ENCODE measurements at places on chromosomes 4 and X. TPM values are rescaled to one million over a fixed set of nuclear protein-coding genes. Genes with fewer than 3 reads are reported as not detected.

GRCh38 chrX:63441717-63442116 is 90.6 kb upstream of the SPIN4 start:
- no peak for DNase-seq

DNA sequence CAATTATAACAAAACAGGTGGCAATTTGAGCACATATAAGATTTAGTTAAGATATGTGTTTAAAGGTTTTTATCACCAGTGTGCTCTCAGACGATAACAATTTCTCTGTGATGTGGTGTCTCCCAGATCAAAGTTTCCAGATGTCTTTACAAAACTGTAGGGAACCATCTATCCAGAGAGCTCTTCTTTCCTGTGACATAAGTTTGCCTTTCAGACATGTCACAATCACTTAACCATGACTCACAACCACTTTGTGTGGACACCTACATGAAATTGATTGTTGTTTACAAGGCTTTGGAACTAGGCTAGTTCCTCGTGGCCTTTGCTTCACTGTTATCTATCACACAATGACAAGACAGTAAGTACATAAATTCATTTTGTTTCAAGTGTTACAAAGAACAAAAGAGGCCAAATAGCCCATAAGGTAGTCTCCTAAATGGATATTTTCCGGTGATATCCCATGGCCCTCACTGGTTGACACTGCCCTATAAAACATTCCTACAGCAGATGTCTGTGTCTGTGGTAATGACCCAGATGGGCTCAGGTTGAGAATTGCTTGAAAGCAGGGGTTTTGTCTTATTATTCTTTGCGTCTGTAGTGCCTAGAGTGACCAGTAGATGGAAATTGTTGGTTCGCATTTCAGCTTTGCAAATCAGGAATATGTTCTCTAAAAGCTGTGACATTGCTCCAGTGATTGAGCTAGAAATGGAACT is 297.8 kb upstream of the FAM241A start:
- DNase-seq, result no peak

DNA sequence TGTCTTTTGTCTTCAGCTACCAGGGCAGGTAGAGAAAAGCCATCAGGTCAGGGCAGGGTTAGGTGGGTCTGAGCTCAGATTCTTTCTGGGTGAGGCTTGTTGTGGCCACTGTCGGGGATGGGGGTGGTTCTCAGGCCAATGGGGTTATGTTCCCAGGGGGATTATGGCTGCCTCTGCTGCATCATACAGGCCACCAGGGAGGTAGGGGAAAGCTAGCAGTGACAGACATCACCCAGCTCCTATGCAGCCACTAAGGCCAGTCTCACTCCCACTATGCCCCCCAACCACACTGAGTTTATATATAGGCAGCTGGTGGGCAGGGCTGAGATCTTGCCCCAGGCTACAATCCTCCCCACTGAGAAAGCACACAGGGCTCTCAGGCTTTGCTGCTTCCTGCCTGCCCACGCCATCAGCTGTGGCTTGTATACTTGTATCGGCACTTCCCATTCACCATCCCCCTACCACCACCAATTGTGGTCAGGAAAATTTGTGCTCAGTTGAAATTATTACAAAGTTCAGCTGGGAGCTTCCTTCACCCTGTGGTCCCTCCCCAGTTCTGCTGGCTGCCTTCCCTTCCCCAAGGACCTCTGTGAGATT is 72.6 kb upstream of the PTPN13 start:
- DNase-seq, result no peak

DNA sequence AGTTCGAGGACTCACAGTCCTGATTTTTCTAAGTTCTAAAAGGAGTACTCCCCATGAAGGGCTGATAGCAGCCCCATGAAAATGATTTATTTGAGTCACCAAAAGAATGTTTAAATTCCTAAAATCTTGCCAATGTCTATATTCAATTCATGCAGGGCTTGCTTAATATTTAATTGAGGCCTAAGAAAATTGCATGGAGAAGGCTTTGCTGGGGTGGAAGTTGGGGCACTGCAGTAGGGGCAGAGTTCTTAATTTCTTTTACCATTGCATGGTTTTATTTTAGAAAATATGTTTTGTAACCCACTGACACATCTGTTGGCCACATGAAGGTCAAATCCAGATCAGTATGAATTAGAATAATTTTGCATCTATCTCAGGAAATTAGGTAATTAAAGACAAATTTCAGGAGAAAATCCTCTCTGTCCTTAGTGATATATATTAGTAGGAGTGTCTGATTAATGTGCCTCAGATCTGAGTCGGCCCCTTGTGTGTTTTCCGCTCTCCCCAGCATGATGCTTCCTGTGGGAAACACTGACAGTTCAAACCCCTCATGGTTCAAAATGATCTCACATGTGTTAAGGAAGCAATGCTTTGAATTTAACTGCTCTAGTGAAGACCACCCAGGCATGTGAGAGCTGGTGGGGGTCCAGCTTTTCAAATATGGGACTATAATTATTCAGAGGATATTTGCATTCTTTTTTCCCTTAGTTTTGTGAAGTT is 54.0 kb upstream of the EGFL6 start:
- DNase-seq, result no peak

GRCh38 chr4:85774489-85774888 is 299.5 kb downstream of the ARHGAP24 start:
- DNase-seq, result no peak

GRCh38 chr4:7362341-7362740 is 72.4 kb downstream of the PSAPL1 start:
- no peak for DNase-seq

- no peak for DNase-seq
These were observed 41.9 kb downstream of the UBA6 start for GRCh38 chr4:67659065-67659464.

- no peak for DNase-seq
These were observed 2.2 kb upstream of the YY2 start for GRCh38 chrX:21853578-21853977.

DNA sequence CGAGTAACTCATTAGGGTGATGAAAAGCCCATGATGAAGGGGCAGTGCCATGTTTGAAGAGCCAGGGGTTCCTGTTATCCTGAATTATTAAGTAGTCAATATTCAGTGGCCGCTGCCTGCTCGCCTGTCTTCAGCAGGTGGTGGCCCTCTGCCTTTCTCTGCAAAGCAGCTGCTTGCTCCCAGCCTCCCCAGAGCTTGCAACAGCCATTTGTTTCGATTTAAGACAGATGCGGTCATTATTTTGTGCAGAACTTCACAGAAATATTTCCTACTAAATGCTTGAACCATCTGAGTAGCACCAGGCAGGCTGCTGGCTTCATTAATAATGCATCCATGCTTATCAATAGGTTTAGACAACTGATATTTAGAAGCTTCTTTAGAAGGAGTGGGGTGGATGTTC is 104.3 kb upstream of the TTC29 start:
- no peak for DNase-seq

DNA sequence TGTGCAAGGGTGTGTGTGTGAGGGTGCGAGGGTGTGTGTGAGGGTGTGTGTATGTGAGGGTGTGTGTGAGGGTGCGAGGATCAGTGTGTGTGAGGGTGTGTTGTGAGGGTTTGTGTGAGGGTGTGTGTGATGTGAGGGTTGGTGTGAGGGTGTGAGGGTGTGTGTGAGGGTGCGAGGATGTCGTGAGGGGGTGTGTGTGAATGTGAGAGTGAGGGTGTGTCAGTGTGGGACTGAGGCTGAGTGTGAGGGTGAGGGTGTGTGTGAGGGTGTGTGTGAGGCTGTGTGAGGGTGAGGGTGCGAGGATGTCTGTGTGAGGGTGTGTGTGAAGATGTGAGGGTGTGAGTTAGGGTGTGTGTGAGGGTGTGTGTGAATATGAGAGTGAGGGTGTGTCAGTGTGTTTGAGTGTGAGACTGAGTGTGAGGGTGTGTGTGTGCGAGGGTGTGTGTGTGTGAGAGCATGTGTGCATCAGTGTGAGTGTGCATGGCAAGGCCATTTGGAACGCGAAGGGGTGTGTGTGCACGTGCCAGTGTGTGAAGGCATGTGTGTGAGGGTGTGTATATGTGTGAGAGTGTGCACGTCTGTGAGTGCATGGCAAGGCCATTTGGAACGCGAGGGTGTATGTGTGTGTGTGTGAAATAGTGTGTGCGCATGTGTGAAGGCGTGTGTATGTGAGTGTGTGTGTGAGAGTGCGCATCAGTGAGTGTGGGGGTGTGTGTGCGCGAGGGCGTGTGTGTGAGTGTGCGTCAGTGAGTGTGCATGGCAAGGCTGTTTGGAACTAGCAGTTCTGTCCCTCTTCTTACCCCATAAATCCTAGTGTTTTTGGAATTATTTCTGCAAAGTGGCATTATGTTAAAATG is 69.8 kb downstream of the RGS12 start:
- DNase-seq, result no peak

GRCh38 chr4:76974150-76974549 is 24.6 kb downstream of the SEPTIN11 start:
- DNase-seq, result no peak

GRCh38 chr4:86855572-86855971 is 6.4 kb upstream of the SLC10A6 start:
- DNase-seq, result no peak

- no peak for DNase-seq
These were observed 1438.1 kb upstream of the TENM3 start for GRCh38 chr4:180805101-180805500.

DNA sequence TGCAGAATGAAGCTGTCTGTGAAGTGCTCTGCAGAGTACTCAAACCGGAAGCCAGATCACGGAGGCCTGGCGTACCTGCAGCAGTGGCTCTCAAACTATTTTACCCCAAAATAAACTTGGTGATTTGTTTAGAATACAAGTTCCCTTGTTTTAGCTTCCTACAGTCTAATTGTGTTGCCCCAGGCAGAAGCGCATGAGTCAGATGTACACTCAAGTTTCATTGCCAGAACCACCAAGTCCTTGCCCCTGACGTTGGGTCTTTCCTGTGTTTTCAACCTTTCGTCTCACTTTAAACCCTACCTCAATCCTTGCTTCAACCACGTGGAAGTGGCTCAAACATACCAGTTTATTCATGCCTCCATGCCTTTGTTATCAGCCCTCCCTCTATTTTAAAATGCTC is 66.2 kb upstream of the SLC7A11 start:
- DNase-seq, result no peak

DNA sequence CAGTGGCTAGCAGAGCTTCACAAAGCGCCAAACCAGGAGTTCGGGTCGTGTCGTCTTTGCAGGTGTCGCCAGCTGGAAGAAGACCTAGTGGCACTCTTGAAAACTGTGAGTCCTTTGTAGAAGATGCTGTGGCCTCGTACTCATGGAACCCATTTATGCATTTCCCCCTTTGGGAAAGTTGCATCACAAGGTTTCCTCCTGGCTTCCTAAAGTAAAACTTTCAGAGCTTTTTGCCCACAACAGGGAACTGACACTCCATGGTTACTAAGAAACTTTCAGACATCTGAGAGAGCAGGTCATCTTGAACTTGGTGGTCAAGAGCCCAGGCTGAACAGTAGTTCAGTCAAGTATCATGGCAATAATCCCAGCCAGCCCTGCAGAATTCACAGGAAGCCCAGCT is 15.9 kb upstream of the NOCT start:
- DNase-seq, result no peak

DNA sequence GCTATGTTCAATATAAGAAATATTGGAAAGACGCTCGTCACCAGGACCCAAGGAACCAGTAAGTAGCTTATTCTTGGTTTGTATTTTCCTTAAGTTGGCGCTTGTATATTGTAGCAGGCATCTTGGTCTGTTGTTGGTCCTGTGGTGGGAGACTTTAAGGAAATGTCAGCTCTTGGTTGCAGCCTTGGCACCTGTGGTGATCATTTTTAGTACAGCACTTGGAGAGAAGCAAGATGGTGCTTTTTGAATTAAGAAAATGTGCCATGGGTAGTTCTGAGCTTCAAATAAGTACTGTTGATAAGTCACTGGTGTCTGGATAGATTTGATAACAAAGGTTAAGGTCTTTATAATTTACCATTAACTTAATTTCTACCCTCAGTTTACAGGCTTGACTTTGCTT is 1.1 kb downstream of the RPS3A start:
- no peak for DNase-seq

SYN1 gene
- total RNA-seq, result 1.00 TPM

COL4A6 gene
- not detected for total RNA-seq

RAB41 gene
- total RNA-seq, result not detected

TLR6 gene
- total RNA-seq, result 5.9 TPM

CTAG1B gene
- total RNA-seq, result not detected
